COLO829 (cell line): ENCODE measurements at places on chromosomes 3 and 15.
A peak's percentile ranks its signal among the peaks of the same experiment; 100 is the strongest.

GRCh38 chr3:161548301-161548700 lies 51.7 kb downstream of the OTOL1 start:
- DNase-seq = peak; percentile 13

DNA sequence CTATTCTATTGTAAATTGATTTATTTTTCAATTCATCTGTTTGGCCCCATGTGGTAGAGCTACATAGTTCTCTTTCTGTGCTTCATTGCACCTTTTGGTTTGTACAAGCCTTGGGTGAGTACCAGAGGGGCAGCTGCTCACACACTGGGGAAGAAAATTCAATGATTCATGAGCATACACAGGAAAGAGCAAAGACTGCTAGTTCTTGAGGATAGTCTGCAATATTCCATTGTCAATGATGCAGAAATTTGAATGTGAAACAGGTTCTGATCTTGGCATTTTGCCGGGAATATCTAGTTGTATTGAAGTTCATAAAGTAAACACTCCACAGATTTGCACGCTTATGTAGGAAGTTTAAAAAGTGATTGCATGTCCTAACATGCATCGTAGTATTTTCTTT lies 304.6 kb downstream of the NAALADL2 start:
- no peak for DNase-seq

GRCh38 chr3:133292296-133292695 lies 107.6 kb upstream of the BFSP2 start:
- no peak for DNase-seq

GRCh38 chr15:82663186-82663600 lies 16.0 kb upstream of the CPEB1 start:
- DNase-seq = peak; percentile 50

- DNase-seq = no peak
Measured at GRCh38 chr3:42151596-42152168, 60.5 kb downstream of the TRAK1 start.

DNA sequence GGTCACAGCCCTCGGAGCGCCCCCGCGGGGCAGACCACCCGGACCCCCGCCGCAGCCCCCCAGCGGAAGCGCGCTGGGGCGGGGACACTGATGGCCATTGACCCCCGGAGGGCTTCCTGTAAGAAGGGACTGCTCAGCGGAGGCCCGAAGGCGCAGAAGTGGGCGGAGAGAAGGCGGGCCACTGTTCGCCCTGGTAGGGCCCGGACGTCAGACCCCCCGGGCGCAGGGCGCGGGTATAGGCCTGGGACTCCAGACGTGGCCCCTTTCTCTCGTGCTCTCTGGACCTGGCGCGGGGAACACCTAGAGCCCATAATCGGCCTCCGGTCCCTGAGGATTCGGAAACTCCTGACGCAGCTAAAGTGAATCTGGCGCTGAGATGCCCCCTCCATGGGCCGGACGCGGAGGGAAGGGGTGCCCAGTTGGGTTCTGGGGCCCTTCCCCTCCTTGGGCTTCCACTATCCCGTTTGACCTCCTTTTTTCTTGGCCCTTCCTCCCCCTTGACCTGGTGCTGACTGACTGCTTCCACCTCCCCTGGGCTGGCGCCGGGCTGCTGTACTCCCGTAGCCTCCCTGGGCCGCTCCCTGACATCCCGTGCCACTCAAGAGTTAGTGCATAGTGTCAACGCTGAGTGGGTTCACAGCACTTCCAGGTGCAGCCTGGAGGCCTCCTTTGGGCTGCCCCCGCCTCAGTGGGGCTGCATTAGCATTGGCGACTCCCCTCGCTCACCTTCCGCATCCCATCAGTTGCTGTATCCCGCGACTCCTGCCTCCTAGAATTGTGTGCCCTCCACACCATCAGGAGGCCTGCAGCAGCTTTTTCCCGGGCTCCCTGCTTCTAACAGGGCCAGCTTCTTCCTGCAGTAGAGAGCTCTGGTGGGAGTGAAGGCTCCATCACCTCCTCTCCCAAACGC lies 694 bp downstream of the ABTB1 start:
- DNase-seq = peak; percentile 22

GRCh38 chr3:15065550-15066007 lies 464 bp upstream of the MRPS25 start:
- no peak for DNase-seq

GRCh38 chr3:30407651-30408050 lies 198.8 kb upstream of the TGFBR2 start:
- DNase-seq = no peak

- no peak for DNase-seq
Measured at GRCh38 chr3:176554791-176555654, 642.3 kb downstream of the TBL1XR1 start.

DNA sequence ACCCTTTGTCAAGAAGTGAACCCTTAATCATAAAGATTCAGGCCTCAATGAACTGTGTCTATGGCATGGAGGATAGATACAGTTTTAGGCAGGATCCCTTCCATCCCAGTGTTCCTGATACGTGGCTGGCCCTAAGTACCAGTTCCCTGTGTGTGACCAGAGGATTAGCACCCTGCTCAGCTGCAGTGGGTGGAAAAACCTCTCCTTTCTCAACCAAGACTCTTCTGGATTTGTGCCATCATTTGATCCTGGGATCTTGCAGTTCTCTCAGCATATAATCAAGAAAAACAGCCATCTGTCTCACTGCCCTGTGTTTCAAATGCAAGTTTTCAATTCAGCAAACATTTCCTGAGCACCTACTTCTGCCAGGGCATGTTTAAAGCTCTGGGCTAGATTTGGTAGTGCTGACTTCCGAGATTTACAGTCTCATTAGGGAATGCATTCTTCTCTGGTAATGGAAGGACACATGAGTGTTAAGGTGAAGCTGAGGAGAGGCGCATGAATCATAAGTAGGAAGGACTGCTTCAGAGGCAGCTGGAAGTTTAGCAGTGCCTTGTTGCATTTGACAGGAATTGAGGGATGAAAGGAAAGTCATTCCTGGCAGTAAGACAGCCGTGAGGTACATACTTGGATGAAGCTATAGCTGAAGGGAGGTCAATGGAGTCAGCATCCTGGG lies 388.3 kb downstream of the MFSD1 start:
- DNase-seq = no peak

- DNase-seq = no peak
Measured at GRCh38 chr15:50425219-50425618, 1.0 kb downstream of the USP8 start.

DNA sequence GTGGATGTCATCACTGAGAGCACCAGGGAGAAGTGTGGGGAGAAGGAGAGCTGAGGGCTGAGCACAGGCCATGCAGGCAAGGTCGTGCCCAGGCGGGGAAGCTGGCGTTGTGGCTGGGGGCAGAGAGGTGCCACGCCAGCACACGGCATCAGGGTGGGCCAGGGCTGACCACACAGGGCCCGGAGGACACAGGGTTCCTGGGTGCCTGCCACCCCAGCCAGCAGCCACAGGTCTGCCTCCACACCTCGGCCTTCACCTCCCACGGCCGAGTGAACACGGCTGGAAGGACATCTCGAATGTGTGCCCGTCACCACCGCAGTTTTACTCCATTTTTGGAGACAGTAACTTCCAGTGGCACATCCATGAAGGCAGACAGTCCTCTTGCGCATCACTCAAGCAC lies 77.1 kb downstream of the ATP10A start:
- DNase-seq = no peak

DNA sequence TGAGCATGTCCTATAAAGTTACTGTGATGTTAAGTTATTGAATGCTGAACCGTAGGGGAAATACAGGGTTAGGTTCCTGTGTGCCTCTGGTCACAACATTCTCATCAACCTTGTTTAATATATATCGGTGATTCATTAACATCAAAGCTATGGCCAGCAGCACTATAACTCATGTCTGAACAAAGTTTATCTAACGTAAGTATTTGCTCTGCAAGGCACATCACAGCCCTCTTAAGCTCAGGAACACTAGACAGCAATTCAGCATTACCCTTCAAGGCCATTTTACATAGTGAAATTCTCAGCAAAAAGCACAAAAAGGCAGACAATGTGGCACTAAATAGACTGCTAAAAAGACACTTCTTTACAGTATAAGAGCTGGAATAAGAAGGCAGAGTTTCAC lies 48.2 kb upstream of the FNDC3B start:
- DNase-seq = no peak

GRCh38 chr3:72280876-72281275 lies 495.9 kb upstream of the PROK2 start:
- DNase-seq = no peak

DNA sequence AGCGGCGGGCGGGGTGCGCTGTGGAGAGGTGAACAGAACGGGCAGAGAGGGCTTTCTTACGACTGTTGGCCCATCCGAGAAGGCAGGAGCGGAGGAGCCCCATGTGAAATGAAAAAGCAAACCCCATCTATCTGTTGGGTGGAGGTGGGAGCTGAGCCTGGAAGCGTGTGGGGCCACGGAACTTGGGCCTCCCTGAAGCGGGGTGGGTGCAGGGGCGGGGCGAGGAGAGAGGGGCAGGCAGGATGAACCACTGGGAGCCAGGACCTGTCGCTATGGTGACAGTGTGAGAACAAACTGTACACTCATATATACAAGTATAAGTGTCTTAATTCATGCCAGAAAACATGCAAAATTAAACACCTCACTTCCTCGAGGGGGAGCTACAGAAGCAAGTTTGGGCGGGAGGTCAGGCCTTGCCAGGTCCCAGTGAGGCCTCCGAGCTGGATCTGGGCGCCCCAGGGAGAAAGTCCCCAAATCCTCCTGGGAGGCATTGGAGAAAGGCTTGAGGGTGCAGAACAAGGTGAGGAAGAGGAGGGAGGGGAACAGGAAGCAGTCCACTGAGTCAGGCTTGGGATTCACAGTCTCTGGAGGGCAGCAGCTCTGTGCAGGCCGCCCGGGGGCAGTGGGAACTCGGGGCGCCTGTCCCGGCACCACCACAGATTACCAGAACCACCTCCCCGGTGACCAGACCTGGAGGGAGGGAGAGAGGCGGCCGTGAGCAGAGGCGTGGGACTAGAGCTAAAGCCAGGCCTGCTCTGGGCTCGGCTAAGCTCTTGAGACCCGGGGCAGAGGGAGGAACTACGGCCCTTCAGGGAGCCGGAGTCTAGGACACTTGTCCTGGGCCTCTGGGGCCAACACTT lies 34.8 kb downstream of the RBPMS2 start:
- DNase-seq = no peak

GRCh38 chr3:53804697-53805462 lies 41.3 kb downstream of the CHDH start:
- DNase-seq = peak; percentile 71

DNA sequence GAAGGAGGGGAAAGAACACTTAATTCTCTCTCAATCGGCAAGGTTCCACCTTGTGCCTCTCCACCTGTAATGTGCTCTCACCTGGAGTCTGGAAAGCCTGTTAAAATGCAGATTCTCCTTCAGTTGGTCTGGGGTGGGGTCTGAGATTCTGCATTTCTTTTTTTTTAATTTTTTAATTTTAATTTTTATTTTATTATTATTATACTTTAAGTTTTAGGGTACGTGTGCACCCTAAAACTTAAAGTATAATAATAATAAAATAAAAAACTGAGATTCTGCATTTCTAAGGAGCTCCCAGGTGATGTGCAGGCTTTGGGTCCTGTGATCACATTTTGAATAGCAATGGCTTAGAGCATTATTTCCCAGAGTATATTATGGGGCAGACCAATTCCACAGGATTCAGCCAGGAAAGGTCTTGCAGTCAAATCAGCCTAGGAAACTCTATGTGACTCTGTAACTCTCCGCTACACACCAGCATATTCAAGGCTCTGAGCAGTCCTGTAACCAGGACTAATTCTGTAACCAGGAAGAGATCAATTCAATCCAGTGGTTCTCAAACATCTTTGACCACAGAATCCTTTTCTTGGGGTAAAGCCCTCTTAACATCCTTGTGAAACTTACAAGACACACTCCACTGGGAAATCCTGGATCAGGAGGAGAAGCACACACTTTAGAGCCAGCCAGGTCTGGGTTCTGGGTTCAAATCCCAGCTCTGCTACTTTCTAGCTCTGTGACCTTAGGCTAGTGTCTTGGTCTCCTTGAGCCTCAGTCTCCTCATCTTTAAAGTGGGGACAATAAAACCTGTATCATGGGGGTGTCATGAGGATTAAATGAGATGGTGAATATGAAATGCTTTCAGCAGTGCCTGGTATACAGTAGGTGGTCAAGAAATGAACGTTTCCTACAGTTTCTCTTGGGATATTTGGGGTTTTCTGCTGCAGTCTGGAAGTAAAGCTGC lies 62.3 kb upstream of the SEC13 start:
- no peak for DNase-seq

DNA sequence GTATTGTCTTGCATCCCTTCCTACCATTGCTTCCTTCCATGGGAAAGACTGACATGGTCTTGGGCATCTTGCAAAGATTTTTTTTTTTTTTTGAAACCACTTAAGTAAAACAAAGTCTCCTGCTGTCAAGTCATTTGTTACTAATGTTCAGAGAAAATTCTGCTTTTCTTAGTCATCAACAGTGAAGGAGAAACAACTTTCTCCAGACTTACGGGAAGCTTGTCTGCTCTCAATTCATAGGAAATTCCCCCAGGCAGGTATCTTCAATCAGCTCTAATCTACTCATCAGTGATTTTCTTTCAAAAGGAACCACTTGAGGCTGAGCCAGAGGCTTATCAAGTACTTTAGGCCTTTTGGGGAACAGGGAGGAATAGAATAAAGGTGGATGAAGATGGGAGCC lies 15.9 kb upstream of the DRD3 start:
- DNase-seq = no peak

DNA sequence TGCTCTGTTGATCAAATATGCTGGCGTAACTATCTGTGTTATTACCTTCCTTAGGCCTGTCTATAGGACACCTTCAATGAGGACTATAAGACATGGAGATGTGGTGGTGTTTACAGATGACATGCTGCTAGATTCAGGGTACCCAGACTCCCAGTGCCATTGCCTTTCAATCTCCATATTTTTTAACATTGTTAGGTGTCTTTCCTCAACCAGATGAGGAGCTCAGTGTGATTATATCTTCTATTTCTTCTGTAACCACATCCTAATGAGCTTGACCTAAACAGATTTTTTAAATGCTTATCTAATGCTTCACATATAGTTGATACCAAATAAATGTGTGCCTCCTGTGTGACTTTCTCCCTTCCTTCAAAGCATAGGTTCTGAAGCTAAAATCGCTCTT lies 730.1 kb upstream of the NR2F2 start:
- no peak for DNase-seq

DNA sequence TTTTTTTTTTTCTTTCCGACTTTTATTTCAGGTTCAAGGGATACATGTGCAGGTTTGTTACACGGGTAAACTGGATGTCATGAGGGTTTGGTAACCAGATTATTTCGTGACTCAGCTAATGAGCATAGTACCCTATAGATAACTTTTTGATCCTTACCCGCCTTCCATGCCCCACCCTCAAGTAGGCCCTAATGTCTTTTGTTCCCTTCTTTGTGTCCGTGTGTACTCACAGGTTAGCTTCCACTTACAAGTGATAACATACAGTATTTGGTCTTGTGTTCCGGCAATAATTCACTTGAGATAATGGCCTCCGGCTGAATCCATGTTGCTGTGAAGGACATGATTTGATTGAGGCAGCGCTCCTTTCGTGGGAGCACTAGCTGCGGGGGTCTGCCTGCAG lies 402.8 kb upstream of the SGO1 start:
- no peak for DNase-seq

DNA sequence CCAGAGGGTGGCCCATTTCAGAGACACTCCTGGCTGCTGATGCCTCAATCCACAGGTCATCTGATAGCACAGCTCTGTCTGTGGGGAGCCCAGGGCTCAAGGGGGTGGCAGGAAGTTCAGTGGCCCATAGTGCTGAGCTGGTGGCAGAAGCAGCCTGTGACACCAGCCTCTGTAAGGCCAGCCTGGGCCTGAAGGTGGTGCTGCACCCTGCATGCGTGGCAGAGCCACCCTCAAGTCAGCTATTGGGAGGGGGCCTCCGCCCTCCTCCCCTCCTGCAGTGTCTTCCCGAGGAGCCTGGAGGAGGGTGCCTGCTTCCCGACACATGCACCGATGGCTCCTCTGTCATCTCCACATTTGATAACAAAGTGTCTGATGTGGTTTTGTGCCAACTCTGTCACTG lies 3.0 kb downstream of the PLA1A start:
- DNase-seq = no peak
